ENCODE measurements at places on chromosomes 6 and 20.
A peak's percentile ranks its signal among the peaks of the same experiment; 100 is the strongest.

DNA sequence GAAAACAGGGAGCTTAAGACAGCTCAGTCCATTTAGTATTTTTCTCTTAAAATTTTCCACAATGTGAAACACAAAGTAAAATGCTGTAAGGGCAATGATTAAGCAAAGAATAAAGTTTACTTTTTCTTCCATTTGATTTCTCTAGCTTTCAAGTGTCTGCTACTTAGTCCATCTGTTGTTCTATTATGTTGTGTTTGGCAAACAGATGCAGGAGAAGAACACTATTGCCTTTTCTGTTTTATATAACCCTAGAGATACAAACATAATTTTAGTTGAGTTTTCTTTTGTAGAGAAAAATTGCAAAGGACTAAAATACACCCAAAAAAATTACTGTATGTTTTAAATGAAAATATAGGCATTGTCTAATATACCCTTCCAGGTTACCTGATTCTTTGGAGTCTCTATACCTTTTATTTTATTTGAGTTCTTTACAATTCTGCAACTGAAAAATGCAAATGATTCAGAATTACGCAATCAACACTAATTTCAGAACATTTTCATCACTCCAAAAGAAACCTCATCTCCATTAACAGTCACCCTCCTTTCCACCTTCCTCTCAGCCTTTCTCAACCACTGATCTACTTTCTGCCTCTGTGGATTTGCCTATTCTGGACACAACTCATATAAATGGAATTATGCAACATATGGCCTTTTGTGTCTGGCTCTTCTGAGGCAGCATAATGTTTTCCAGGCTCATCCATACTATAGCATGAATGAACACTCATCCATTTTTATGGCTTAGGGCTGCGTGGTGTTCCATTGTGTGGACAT is 96.9 kb downstream of the MKKS start:
- DNase-seq, result no peak

DNA sequence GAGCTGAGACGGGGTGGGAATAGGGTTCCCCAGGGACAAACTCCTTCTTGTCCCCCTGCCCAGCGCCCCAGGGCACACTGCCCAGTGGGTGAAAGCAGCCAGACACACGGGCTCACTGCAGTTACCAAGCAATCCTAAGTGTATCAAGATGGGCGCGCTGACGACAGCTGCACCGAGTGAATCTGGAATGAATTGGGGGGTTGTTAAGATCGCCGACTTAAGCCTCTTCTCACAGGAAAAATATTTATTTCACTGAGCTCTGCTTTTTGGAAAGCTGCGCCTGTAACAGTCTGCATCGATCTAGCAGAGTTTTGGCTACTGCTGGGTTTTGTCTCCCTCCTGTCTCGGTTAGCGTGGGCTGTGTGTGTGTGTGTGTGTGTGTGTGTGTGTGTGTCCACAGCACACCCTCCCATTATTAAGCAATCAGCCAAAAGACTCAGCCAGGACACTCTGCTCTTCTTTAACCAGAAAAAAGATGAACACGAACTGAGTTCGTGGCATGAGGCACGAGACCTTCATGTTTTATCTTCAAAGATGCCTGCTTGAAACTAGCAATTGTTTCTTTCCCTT is 35.9 kb downstream of the RIPOR3 start:
- DNase-seq, result peak; percentile 95

- DNase-seq, result peak; percentile 79
These were observed 168.7 kb upstream of the PRSS16 start for GRCh38 chr6:27078734-27079357.

GRCh38 chr6:53825532-53826321 is 30.9 kb downstream of the LRRC1 start:
- peak; percentile 18 for DNase-seq

DNA sequence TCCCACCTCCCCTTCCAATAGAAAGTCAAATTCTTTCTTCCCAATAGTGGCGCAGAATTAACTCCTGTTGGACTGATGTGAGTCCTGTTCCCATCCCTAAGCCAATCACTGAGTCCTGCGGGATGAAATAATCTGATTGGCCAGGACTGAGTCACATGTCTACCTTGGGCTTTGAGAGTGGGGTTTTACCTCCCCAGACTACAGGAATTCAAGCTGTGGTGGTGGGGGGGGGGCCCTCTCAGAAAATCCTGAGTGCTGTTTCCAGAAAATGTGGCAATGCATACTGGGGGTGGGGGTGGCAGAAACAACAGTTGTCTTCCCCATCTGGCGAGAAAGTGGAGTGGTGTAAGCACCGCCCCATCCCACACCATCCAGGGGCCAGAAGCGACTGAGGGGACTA is 65.7 kb downstream of the CTCFL start:
- DNase-seq, result no peak

- DNase-seq, result no peak
These were observed 184.4 kb downstream of the HS3ST5 start for GRCh38 chr6:114158411-114158810.

GRCh38 chr6:26400626-26401025 is 1.4 kb upstream of the BTN3A1 start:
- DNase-seq, result no peak

DNA sequence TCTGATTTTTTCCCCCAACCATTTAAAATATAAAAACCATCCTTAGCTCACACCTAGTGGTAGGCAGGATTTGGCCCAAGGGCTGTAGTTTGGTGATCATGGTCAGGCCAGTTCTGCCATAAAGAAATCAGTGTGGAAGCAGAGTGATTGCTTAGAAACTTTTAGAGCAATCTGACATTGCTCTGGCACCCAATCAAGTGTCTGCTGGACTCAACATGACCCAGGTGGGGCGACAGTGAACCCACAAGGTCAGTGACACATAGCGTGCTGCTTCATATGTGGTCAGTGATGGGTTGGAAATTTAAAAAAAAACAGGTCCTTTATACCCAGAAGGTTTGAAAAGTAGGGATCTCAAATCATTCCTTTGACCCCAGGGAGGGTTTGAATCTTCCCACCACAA is 107.9 kb downstream of the BANF2 start:
- peak; percentile 16 for DNase-seq

DNA sequence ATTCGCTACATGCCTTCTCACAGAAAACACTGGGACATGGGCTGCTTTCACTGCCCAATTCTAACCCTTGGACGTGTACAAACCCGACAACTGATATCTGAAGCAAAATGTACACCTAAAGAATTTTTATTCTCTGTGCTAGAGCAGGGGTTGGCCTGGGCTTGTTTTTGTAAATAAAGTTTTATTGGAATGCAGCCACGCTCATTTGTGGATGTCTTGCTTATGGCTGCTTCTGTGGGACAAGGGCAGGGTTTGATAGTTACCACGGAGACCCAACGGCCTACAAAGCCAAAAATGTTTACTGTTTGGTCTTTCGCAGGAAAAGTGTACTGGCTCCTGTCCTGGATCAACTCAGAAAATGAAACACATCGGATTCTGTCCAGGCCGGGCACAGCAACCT is 58.1 kb upstream of the APCDD1L start:
- no peak for DNase-seq

- peak; percentile 88 for DNase-seq
These were observed 5.4 kb upstream of the PLAGL1 start for GRCh38 chr6:144013486-144013909.

- peak; percentile 84 for DNase-seq
These were observed 22.6 kb upstream of the TRAF3IP2 start for GRCh38 chr6:111628142-111628850.

- DNase-seq, result no peak
These were observed 221.3 kb downstream of the QKI start for GRCh38 chr6:163635731-163636364.

DNA sequence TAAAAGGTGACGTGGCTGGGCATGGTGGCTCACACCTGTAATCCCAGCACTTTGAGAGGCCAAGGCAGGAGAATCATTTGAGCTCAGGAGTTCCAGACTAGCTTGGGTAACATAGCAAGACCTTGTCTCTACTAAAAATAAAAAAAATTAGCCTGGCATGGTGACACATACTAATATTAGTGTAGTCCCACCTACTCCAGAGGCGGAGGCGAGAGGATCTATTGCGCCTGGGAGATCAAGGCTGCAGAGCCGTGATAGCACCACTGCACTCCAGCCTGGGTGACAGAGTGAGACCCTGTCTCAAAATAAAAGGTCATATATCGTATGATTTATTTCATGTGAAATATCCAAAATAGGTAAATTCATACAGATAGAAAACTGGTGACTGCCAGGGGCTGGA is 132.5 kb downstream of the SLC16A10 start:
- DNase-seq, result no peak

DNA sequence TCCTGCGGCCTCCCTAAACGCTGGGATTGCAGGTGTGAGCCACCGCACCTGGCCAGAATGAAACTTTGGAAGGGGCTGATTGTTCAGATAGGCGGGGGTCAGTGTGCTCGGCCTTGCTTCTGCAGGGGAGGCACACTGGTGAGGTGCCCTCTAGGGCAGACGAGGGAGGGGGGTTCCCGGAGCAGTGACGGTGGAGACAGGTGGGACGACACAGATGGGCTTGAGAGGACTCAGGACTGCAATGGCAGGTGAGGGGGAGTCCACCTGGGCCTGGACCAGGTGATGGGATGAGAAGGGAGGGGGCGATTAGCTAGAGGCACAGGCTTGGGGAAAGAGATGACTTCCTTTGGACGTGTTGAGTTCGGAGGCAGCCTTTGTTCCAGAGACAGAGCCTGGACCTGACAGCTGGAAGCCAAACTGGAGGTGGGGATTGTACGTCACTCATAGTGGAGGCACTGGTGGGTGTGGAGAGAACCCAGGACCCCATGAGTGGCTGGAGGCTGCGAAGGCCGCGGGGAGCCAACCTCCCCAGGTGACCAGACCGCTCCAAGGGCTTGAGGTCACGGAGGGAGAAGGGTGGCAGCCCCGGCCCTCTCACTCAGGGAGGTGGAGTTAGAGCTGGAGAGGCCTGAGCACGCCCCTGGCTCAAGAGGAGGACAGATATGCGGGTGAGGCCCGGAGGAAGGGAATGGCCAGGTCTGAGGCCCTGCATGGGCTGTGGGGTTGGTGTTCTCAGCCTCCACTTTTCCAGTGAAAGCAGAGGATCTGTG is 10.5 kb upstream of the MAP1LC3A start:
- DNase-seq, result no peak

DNA sequence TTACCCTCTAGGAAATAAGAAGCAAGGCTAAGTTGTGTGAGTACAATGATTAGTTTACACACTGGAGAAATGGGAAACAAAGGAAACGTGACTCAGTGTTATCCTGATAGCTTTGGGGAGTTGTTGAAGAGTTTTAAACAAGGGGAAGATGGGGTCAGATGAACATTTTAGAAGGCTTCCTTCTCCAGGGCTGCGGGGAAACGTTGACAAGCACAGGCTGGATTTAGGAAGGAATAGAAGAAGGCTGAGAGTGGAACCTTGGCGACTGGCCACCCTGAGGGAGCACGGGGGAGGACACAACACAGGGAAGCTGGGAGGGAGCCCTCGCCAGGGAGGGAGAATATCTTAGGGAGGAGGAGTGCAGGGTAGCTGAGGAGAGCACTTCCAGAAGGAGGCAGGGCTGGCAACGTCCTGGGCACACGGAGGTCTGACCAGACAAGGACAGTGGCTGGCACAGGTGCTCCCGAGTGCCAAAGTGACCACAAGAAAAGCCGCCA is 134.7 kb downstream of the AIG1 start:
- no peak for DNase-seq

- DNase-seq, result peak; percentile 82
These were observed at the start of gene REV3L for GRCh38 chr6:111482959-111483735. REV3L (minus strand) TSS chr6:111483218; CDS start chr6:111482888, 330 bp downstream.

DNA sequence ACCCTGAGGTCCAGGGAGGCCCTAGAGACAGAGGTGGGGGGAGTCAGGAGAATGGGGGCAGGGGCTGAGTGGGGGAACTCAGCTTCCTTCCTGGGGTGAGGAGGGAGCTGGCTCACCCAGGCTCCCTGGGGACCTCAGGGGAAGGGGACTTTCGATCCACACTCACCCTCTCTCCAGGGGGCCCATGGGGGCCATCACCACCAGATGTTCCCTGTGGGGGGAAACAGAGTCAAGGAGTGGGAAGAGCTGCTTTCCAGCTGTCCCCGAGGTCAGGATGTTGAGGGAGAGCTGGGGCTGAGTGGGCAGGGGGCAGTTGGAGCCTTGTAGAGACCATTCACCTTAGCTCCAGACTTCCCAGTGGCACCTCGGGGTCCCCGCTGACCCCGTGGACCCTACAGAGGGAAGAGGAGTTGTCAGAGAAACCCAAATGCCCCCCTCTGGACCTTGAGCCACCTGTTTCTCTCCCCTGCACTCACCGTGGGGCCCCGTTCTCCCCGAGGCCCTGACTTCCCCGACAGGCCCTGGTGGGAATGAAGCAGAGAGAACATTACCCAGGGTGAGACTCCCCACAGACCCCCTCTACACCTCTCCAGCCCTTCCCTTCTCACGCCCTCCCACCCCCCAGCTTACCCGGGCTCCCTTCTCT is 18.6 kb downstream of the COL11A2 start:
- DNase-seq, result no peak

All from fibroblast of the aortic adventitia (primary cell).